ENCODE measurements at places on chromosomes 1 and 21.
A peak's percentile ranks its signal among the peaks of the same experiment; 100 is the strongest.

DNA sequence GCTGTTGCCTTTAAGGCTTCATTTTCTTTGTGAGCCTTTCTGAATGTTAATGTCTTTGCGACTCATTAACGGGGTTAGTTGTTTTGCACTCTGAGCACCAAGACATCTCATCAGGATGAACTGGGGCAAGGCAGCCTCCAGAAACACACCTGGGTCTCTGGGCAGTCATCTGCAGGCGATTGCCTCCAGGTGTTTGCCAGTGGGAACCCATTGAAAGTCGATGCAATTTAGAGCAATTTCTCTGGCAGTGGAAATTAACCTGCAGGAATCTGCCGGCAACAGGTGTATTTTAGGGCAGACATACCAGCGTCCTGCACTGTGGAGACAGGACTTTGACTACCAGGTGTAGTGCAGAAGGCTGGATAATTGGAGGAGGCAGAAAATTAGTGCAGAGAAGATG lies 661.0 kb upstream of the PTBP2 start:
- DNase-seq: no peak

DNA sequence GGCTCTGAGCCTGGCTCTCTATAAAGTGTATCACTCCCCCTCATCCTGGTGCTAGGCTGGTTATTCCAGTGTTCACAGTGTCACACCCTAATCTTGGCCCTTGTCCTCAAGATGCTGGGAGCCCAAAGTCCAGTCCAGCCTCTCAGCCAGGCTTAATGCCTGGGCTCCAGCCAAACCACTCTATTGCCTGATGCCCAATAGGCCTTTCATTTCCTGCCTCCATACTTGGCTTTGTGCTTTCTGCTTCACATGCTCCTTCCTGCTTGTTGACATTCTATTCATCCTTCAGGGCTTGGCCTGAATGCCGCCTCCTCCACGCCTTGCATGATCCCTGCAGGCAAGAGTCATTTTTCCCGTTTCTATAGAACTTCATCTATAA lies 1.7 kb downstream of the KLHDC8A start:
- no peak for DNase-seq

GRCh38 chr1:11485191-11485590 lies 6.2 kb downstream of the DISP3 start:
- DNase-seq: no peak

DNA sequence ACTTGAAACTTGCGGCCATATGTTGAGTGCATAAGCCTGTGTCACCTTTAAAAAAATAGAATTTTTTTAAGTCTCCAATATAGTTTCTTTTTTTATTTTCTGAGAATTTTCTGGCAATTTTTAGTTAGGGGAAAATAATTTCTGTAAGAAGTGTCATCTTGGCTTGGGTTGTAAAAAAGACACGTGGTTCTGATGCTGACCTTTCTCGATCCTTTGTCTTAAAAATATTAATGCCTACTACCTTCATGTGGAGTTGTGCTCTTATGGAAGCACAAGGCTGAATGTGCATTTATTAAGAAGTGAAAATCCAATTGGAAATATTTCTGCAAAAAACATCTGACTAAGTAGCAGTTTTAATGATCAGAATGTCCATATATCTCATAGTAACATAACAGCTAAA lies 3.5 kb downstream of the ELAVL4 start:
- DNase-seq: no peak

DNA sequence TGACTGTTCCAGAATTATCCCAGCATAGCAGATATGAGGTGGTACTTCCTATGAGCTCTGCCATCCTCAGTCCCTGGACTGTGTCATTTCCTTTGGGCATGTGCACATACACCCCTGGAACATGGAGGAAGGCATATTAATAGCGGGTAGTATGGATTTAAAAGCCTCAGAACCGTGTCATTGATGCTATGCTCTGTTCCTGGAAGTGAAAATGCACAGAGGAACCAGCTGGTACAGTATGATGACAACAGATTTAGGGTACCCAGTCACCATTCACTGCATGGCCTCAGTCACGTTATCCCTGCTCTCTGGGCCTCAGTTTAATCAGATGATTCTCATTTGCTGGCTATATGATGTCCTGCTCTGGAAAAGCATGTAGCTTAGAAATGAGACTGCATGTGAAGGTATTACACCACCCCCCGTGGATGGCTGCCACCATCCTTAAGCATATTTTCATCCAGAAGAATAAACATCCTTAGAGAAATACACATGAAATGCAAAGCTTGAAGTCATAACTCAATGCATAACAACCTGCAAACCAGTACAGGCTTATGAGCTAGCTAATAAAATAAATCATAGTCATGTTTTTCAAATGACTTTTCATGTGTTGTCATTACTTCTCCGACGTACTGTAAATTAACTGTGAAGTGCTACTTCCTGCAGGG lies 37.8 kb downstream of the SETD4 start:
- no peak for DNase-seq

DNA sequence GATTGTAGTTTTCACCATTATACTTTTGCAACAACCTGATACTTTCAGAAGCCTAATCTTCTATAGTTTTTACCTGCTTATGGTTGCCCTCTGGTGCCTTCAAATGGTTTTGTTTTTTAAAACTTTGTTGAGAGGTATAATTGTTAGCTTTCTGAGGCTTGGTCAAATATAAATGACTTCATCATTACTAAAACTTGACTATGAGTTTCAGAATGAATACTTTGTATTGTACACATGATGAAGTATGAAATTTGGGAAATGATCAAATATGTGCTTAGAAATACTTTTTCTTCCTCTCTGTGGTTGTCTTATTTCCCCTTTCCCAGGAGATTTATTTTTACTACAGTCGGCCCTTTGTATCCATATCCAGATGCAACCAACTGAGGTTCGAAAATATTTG lies 151.8 kb upstream of the B3GALT2 start:
- DNase-seq: peak; percentile 31

GRCh38 chr21:21029164-21029563 lies 31.0 kb downstream of the NCAM2 start:
- no peak for DNase-seq

- DNase-seq: no peak
Observed at GRCh38 chr1:242139442-242139841, 140.5 kb upstream of the MAP1LC3C start.

DNA sequence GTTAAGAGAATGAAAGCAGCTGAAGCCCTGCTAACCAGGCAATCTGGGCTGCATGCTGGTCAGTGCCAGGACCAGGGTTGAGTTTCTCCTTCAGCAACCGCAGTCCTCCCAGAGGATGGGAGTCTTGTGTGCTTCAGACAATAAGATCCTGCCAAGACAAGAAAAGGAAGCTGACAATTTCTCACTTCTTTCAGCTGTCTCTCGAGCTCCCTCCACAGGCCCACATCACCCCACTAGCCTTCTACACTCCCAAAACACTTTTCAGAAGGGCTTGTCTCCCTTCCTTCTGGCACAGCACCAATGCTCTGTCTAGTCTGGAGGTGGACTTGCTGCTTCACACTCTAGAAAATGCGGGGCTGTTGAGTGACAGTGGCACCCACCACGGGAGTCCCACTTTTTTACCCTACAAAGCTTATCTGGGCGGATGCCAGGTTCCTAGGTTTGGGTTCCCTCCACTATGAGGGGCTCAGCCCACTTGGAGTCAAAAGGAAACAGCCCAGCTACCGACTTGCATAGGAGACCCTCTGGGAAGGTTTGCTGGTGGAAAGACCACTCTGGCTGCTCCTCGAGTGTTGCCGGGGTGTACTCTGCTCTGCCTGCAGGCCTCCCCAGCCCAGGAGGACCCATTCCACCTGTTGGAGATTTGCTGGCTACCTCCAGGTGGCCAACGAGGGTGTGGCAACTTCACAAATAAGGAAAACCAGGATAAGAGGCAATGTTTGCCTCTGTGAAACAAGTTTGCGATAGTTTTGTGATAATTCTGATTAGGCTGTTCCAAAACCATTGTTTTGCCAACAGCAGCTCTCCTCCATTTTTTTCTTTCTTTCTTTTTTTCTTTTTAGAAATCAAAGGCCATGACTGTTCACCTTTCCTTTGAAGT lies 68.9 kb downstream of the TENT5C start:
- no peak for DNase-seq

GRCh38 chr1:35860696-35861095 lies 22.3 kb upstream of the AGO1 start:
- no peak for DNase-seq

DNA sequence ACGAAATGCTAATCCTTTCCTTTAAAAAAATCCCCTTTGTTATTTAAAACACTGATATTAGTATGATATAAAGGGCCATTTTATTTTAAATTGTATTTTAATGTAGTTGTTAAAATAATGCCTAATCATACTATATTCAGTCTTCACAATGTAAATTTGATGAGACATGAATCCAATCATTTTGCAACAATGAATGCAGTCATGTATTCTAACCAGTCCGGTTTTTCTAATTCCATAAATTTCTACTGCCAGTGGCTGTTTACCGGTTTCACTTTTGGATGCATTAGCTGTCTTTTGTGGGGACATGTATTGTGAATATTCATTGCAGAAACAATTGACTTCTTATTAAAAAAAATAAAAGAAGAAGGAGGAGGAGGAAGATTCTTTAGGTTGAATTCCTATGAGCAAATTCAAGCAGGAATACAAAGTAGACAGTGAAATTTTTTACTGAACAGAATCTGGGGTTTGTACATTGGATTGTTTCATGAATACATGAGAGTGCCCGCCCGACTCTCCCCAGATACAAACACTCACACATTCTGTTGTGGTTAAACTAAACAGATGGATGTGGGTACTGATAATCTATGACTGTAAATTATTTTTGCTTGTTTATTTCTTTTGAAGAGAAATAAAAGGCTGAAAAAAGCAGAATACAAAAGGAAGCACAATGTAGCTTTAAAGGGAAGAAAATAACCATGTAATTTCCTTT lies 624.8 kb upstream of the PTBP2 start:
- DNase-seq: no peak

- DNase-seq: no peak
Observed at GRCh38 chr1:6288665-6289064, 27.8 kb upstream of the GPR153 start.

DNA sequence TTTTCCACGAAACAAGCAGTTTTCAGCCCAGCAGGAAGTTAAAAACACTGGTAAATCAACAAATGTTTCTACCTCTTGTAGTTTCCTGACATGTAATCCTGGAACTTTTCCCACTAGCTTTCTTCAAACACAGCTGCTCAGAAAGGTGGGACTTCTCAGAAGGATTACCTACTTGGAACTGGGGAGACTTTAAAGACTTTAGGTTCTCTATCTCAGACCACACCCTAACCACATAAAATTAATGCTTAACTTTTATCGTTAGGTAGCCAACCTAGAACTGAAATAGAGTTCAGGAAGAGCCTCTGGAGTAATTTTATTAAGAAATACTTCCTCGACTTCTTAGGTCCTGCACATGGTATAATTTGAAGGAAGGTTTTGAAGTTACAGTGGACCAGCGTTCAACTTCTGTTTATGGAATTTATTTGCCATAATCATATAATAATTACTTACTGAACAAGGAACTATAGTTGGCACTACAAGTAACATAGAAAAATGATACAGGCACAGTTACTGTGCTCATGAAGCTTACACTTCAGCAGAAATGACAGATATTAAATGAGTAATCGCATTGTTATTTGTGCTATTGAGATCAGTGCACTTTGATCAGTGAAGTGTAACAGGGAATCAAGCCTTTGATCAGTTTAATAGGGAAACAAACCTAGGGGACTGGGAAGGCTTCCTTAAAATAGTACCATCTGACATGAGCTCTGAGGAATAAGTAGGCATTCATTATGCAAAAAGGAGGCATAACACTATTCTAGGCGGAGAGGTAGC lies at the start of gene BCL2L15:
Gene BCL2L15, minus strand, starts transcription at position 180 of the 774 bp plus-strand sequence. CDS start 206 bp downstream, outside the sequence.
- DNase-seq: peak; percentile 5

GRCh38 chr1:217063172-217063908 lies 340.1 kb upstream of the ESRRG start:
- no peak for DNase-seq

GRCh38 chr21:14321042-14321441 lies 61.9 kb downstream of the HSPA13 start:
- peak; percentile 3 for DNase-seq

GRCh38 chr1:164622068-164622845 lies 63.3 kb downstream of the PBX1 start:
- DNase-seq: no peak

- no peak for DNase-seq
Observed at GRCh38 chr1:20405893-20406604, 80.0 kb downstream of the CAMK2N1 start.

DNA sequence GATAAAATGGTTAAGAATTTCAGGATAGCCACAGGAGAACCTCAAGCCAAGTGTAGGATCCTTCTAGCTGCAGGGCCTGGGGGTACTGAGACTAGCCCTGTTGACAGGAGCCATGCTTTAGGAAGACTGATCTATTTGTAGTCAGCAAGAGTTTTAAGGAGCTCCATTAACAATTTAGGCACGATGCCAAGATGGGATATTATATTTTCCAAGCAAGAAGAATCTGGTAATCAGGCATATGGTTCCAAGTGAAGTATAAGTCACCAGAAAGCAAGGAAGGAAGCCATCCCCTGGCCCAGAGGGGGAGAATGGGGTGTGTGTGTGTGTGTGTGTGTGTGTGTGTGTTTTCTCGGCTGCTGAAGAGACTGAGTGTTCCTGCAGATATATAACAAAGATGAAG lies 7.0 kb downstream of the IFNAR2 start:
- no peak for DNase-seq

- DNase-seq: no peak
Observed at GRCh38 chr1:199510314-199510713, 517.2 kb upstream of the NR5A2 start.

DNA sequence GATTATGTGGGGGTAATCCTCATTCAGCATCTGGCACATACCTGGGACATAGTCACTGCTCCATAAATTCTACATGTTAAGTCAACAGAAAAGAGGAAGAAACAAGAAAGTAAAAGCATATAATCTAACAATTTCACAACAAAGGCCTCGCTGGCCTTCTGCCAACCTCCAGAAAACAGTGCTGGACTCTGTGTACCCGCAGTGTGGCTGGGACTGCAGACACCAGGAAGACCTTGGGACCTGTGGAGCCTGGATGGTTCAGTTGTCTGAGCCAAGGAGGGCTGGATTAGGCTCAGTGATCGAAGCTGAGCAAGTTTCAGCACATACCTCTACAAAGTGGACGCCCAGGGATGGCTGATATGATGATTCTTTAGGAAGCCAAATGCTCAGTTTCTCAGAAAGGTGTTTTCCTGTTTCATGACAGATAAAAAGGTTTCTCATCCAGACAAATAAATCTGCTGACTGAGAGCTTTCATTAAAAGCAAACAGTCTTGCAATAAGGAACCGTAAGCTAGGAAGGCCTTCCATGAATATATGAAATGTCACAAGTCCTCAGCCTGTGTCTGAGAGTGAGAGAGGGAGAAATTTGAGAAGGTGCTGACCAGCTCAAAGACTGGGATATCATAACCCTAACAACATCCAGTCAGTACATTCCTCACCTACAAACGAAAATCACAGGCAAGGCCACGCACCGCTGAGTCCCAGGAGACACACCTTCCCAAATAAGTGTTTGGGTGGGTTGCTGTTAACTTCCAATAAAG lies 48.4 kb downstream of the CAPZB start:
- DNase-seq: peak; percentile 48

All from RWPE1 (cell line).